SW 1271 (cell line): ENCODE measurements at places on chromosomes 6 and 20.

GRCh38 chr20:34047917-34048316 is 54.2 kb downstream of the RALY start:
- DNase-seq: no peak

DNA sequence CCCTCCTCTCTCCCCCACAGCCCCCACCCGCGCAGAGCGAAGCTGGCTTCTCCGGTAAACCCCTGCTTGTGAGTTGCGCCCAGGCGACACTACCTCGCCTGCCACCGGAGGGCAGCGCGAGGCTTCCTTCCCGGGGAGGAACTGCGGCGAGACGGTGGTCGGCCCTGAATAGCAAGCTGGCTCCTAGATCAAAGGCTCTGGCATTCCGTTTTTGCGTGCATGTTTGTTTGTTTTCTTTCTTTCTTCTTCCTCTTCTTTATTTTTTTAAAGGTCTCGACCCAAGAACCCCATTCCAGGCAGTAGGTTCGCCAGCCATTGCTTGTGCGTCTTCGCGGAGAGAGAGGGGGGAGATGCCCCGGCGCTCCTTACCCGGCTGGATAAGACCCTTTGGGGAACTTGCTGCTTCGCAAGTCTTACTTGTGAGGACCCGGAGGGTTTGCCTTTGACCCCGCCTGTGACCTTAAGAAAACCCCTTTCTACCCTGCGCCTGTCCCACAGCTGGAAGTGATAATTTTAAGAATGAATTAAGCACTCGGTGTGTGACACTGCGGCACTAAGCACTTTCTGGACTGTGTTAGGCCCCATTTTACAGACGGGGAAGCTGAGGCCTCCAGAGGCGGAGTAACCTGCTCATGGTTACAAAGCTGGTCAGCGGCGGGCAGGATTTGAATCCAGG is 92.7 kb upstream of the SIRPA start:
- peak; percentile 27 for DNase-seq

GRCh38 chr6:150212778-150213177 is 69.9 kb downstream of the PPP1R14C start:
- DNase-seq: no peak

- DNase-seq: no peak
Observed at GRCh38 chr6:17884498-17885478, 102.6 kb downstream of the KIF13A start.

DNA sequence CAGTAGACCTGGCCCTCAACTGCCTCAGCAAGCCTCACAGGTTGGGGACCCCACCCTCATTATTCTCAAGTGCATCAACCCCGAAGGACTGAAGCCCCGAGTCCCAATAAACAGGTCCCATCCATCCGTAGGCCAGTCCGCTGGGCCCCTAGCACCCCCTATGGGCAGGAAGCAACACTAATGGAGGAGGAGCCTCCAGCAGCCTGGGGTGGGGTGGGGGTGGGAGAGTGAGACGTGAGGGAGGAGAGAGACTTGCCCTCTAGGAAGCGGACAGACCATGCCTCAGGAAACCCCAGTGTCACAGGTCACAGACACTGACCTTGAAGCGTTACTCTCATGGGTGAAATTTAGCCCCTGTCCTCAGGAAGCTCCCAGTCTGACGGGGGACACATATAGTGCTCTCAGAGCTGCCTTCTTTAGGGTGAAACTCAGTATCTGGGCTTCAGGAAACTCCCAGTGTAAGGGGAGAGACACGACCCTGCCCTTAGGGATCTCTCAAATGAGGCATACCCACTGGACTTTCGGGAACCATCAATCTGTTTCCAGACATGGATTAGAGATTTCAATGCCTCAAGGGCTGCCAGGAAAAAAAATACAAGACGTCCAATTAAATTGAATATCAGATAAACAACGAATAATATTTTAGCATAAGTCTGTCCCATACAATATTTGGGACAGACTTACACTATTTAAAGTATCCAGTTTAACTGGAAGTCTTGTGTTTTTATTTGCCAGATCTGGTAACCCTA is 125.8 kb downstream of the MRPL14 start:
- DNase-seq: no peak

GRCh38 chr20:16617056-16617455 is 43.8 kb upstream of the KIF16B start:
- DNase-seq: no peak

GRCh38 chr20:53944796-53945195 is 125.6 kb downstream of the BCAS1 start:
- no peak for DNase-seq

GRCh38 chr20:59748619-59749191 is 144.4 kb downstream of the PHACTR3 start:
- no peak for DNase-seq

GRCh38 chr6:13470238-13471140 is 16.9 kb downstream of the GFOD1 start:
- DNase-seq: no peak

GRCh38 chr20:44448753-44449546 is 26.7 kb upstream of the TTPAL start:
- no peak for DNase-seq

GRCh38 chr20:40009542-40009941 is 679.5 kb downstream of the MAFB start:
- DNase-seq: no peak

GRCh38 chr6:24777227-24777626 is 2.5 kb downstream of the GMNN start:
- no peak for DNase-seq

GRCh38 chr6:136533487-136533886 is 16.7 kb downstream of the MAP7 start:
- no peak for DNase-seq

DNA sequence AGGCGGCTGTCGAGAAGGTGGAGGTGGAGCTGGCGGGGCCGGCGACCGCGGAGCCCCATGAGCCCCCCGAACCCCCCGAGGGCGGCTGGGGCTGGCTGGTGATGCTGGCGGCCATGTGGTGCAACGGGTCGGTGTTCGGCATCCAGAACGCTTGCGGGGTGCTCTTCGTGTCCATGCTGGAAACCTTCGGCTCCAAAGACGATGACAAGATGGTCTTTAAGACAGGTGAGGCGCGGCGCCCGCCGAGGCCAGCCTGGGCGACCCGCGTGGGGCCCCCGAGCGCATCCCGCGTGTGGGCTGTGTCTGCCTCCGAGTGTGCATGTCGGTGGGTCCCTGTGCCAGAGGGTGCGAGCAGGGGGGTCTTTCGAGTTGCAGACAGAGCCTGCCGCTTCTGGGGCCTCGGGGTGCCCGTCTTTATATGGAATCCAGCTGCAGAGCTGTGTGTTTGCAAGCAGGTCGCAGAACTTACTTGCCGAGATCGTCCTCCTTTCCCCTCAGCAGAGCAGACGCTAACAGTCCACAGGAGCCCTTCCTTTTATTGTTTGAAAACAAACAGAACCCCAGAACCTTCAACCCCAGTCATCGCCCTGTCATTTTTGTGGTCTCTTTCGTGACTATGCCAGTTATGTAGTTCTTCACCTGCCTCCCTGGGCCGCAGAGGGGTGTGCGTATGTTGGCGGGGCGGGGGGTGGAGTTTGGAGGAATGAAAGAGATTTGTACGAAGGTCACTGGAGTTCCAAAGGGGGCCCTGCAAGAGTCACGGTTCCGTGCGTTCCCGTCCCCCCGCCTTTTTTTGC is 766 bp downstream of the SLC16A10 start:
- no peak for DNase-seq

DNA sequence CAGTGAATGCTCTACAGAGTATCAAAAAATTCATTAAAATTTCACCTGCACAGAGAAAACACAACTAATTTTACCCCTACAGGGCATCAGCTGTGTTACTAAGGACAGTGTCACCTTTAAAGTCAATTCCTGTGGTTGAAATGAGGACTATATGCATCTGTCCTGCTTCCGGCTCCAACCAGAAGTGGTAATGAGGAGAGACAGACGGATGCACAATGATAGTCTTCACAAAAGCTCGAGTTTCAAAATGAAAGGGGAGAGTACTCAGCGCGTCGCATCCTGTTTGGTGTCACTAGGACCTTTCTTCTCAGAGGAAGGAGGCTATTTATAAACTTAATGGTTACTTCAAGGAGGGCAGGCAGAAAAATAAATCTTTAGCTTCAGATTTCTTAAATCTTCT is 86.5 kb downstream of the LYRM4 start:
- DNase-seq: no peak

GRCh38 chr20:39309458-39309857 is 347.3 kb downstream of the DHX35 start:
- no peak for DNase-seq

- DNase-seq: peak; percentile 49
Observed at GRCh38 chr6:161273274-161273751, 548 bp downstream of the AGPAT4 start.

- no peak for DNase-seq
Observed at GRCh38 chr6:101080597-101080996, 199.5 kb upstream of the ASCC3 start.

GRCh38 chr6:40832691-40833090 is 206.3 kb downstream of the UNC5CL start:
- no peak for DNase-seq

- no peak for DNase-seq
Observed at GRCh38 chr6:6317386-6317785, 3.1 kb downstream of the F13A1 start.

- DNase-seq: no peak
Observed at GRCh38 chr6:169989594-169989993, 238.2 kb downstream of the ERMARD start.

DNA sequence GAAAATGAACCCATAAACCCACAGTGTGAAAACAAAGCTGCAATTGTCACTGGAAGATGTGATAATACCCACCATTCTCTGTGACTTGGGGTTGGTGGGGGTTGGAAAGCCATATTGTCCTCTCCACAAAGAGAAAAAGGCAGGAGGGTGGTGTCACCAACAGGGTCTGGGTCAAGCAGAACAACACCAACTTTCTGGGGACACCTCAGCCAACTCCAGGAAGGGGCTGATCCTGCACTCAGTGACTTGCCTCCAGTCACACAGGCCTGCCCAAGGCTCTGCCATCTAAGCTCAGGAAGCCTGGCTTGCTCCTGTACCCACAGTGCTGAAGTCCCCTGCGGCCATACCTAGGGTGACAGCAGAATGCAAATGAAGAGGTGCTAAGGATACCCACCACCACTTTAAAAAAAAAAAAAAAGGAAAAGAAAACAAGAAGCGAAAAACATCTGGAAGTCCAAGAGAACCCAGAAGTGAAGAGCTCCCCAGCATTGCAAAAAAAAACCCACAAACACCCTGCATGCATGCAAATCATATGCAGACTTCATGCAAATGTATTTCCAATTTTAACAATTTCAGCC is 110.6 kb downstream of the PREX1 start:
- no peak for DNase-seq

DNA sequence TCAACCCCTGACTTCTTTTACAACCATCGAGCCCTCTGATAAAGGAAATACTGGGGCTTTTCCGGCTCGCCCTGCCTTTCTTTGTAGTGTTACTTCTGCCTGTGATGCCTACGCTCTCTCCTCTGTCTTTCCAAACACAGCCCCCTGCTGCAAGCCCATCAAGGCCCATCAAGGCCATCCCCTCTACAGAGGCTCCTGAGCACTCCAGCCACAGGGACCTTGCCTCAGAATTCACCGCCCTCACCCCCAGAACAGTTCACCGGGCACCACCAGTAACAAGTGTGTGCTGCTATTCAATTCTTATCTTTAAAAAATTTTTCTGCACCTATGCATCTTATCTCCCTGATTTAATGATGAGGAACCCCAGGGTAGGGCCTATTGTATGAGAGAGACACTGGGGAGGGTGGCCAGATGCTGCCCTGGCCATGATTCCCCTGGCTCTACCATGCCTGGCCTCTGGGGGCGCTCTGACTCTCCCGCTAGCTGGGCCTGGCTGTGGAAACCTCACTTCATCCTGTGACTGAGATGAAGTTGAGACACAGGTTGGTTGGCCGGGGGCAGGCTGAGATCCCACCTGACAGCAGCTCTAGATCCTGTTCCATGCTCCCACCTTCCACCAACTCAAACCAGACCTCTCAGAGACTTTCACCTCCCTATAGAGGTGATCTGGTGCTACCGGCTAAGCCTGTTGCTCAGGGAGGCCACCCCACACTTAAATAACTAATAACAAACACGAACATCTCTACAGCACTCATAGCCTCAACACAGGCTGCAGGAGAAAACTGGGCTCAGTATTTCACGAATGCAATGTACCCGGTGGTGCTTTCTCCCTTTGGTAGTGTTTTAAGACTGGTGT is 19.2 kb upstream of the GLP1R start:
- no peak for DNase-seq
